ENCODE measurements at places on chromosomes 13 and 19.

GRCh38 chr19:55651236-55651635 lies 3.2 kb downstream of the CCDC106 start:
- DNase-seq = no peak

DNA sequence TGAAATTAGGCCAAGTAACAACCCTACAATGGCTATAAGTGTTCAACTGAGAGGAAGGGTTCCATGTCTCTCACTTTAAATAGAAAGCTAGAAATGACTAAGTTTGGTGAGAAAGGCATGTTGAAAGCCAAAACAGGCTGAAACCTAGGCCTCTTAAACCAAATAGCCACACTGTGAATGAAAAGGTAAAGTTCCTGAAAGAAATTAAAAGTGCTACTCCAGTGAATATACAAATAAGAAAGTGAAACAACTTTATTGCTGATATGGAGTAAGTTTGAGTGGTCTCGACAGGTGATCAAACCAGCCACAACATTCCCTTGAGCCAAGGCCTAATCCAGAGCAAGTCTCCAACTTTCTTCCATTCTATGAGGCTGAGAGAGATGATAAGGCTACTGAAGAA lies 209.6 kb downstream of the KLF12 start:
- no peak for DNase-seq

DNA sequence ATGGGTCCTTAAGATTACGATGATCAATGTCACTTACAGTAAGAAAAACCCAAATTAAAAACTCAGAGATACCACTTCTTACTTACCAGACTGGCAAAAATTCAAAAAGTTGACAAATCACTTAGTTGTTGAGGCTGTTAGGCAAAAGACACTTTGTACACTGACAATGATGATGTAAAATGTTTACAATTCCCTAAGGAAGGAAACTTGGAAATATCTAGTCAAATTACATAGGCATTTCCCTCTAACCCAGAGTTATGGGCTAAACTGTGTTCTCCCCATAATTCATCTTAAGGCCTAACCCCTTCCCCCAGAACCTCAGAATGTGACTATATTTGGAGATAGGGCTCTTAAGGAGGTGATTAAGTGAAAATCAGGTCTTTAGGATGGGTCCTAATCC lies 12.0 kb downstream of the TGDS start:
- DNase-seq = no peak

- DNase-seq = peak; percentile 34
Observed at GRCh38 chr19:1107661-1108261, 4.0 kb downstream of the GPX4 start.

- DNase-seq = no peak
Observed at GRCh38 chr13:50691681-50692263, 151.7 kb downstream of the DLEU7 start.

DNA sequence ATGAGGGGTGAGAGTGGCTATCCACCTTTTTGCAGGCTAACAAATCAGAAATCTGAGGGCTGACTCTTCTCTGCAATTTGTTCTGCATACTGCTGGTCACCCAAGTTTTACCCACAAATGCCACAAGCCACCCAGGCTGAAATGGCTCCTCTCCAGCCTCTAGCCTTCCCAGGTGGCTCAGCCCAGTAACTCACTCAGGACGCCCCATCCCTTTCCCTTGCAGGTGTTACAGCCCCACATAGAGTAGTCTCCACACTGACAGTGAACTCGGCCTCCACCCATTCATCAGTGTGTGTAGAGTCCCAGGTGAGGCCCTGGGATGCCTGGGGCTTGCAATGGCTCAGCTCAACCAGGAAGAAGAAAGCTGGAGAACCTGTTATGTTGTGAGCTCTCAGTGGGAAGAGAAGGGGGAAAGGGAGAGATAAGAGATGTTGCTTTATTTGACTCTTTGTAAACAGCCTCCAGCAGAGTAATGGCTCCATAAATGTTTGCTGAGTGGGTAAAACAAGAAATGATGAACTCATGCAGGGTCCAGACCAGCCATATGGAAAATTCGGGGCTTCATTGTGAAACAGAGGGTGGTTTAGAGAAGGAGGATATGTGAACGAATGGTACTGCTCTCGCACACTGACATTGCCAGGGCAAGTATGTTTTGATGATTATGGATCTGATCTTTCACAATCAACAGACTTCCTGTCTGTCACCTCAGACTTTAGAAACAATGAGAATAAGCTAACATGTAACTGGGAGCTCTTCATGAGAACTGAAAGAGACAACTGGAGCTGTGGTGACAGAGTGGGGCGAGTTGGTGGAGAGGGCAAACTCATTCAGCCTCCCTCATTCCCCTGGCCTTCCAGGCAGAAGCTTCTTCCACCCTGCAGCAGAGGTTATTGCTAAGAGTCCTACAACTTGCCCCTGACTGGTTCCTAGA lies 74.2 kb upstream of the RFC3 start:
- no peak for DNase-seq
